ENCODE measurements at places on chromosomes 4 and X.

- peak; percentile 36 for DNase-seq
Observed at GRCh38 chrX:56813318-56813837, 84.3 kb downstream of the NBDY start.

DNA sequence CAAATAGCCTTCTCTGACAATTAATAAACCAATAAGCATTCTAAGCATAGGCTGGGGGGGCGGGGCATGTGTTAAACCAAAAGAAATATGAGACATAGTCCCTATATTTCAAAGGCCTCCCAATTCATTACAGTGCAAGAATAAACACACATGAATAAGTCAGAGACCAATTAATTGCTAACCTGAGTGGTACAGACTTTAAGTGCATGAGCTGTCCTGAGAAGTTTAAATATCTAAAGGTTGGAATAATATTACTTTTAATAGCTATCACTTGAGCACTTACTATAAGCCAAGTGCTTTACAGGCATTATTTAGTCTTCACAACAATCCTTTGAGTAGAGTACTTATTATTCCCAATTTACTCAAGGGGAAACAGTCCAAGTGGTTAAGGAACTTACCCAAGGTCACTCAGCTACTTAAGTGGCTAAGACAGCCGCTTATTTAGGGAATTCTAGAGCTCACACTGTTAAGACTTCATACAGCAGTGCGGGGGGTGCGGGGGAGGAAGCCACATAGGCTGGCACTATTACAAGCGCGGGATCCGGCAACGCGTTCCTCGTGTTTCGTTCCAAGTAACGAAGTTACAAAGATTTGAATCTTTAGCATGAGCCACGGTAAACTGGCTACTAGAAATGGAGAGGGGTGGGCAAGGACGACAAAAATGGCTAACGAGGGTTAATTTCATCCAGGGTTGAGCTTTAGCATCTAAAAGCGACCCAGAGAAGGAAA is 1.4 kb downstream of the THOC2 start:
- no peak for DNase-seq

- peak; percentile 84 for DNase-seq
Observed at GRCh38 chrX:2342874-2343273, 157.9 kb downstream of the DHRSX start.

- DNase-seq: peak; percentile 52
Observed at GRCh38 chr4:109026588-109026987, 263.7 kb upstream of the ETNPPL start.

DNA sequence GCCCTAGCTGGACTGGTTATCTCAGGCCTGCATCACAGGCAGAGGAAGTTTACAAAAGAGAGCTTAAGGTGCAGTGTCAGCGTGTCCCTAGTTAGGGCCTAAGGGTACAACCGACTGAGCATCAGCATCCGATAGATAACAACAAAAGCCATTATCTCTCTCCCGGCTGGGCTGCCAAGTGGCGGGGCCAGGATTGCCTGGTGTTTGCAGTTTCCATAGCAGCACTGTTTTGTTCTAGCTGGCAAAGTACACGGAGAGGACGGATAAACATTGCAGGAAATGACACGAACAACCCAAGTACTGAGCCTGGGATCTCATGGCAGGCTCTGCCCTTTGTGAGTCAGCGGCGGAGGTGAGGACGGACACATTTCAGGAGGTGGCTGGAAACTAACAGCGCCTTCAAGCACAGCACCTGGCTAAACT is 104.7 kb upstream of the NOCT start:
- DNase-seq: peak; percentile 47

DNA sequence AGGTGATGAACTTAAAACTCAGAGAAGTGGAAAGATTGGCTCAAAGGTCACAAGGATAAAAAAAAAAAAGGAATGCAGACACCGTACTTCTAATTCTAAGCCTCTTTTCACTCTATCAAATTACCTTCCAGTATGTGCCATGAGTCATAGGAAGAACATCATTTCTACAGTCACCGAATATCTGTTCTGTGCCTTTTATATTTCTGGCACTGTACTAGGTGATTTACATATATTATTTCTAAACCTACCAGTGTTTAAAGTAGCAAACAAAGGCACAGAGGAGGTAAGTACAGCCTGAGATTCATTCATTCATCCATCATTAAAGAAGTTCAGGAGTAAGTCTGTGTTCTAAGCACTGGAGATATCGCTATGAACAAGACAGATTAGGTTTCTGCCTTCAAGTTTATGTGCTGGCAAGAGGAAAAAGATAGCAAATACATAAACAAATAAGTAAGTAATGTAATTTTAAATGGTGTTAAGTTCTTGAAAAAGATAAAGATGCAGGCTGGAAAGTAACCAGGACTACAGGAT is 65.3 kb downstream of the PALLD start:
- no peak for DNase-seq

DNA sequence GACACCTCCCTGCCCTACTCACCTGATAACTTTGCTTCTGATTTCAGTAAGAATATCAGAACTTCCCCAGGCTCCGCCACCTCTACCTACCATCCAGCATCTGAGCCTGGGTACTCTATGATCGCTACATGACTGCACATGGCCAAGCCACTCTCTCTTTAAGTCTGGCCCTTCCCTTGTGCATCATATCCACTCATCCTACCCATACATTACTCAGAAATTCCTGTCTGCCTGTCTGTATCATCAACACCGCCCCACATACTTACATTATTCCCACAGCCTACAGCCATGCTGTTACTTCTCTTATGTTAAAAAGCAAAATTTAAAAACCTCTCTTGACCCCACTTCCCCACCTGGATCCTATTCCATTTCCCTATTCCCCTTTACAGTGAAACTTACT is 84.7 kb downstream of the SCD5 start:
- DNase-seq: no peak

GRCh38 chrX:19370061-19370460 is 26.3 kb downstream of the PDHA1 start:
- DNase-seq: no peak

- DNase-seq: no peak
Observed at GRCh38 chrX:112846187-112846586, 5.6 kb upstream of the AMOT start.

- DNase-seq: no peak
Observed at GRCh38 chr4:137735561-137736104, 203.3 kb upstream of the PCDH18 start.

DNA sequence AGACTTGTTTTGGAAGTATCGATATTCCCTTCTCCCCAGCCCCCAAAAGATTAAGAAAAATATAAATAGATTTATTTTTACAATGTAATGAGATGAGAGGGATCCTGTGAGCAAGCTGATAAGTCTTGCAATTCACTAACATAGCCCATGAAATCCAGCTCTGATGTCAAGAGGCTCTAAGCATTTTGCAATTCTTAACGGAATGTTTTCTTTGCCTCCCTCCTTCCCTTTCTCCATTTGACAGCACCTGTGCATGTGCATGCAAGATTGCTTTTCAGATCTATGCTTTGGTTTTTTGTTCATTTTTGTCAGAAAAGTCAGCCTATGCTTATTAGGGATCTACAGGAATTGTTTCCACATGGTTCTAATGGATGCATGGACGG is 169.9 kb downstream of the SLIT2 start:
- DNase-seq: no peak

GRCh38 chrX:21132686-21133393 is 241.4 kb upstream of the CNKSR2 start:
- no peak for DNase-seq

GRCh38 chr4:108937066-108937465 is 174.2 kb upstream of the ETNPPL start:
- no peak for DNase-seq

GRCh38 chr4:169005453-169006099 is 4.5 kb downstream of the CBR4 start:
- no peak for DNase-seq

DNA sequence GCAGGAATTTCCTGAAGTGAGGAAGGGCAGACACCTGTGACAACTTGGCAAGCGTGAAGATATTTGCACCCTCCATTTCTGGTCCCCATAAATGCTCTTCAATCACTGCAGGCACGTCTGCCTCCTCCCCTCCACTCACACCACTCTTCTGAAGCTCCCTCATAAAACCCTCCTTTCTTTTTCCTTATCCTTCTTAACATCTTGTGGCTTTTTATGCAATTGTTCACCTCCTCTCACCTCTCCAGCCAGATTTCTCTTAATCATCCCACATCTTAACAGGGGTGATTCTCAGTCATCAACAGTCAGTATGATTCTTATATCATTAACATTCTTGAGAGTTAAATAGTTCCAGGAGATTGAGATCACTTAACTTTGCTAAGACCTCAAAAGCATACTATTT is 277.4 kb downstream of the SPRY1 start:
- DNase-seq: no peak

DNA sequence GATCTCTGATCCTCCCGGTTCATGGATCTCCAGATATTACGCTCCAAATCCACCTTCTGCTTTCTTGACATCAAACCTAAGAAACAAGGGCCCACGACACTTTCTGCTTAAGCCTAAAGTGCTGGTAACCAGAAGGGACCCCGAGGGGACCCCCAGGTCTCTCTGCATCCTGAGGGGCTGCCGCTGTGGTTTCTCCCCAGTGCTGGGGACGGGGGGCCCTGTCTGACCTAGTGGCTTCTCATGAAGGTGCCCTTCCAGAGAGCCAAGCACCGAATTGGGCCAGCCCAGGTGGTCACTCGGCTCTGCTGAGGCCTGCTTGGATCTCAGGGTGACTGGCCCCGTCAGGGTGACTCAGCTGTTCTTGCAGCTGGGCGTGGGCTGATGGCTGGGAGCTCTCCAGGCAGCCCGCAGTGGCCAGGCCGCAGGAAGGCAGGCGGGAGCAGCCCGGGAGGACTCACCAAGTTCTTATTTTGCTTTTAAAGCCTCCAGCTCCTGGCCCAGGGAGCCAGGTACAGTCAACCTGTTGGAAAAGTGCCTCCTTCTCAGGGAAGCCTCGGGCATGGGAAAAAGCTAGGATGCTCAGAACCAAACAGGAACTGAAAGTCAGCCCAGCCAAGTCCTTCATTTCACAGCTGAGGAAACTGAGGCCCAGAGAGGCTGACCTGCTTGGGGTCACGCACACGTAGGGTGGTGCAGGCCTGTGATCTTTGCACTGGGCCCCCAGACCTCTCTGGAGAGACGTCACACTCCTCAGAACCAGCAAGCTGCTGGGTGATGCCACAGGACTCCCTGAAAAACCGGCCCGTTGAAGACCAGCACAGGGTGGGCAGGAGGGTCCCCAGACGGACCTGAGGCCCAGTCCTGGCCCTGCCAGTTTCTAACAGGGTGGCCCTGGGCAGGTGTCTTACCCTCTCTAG is 16.7 kb downstream of the BLOC1S4 start:
- peak; percentile 67 for DNase-seq

GRCh38 chr4:53994382-53995102 is 69.9 kb downstream of the CHIC2 start:
- DNase-seq: no peak

GRCh38 chrX:19190902-19191301 is 68.6 kb upstream of the ADGRG2 start:
- DNase-seq: no peak

GRCh38 chr4:88933414-88934160 is 123.4 kb downstream of the FAM13A start:
- no peak for DNase-seq

GRCh38 chrX:113033966-113034680 is 193.5 kb upstream of the AMOT start:
- DNase-seq: no peak

DNA sequence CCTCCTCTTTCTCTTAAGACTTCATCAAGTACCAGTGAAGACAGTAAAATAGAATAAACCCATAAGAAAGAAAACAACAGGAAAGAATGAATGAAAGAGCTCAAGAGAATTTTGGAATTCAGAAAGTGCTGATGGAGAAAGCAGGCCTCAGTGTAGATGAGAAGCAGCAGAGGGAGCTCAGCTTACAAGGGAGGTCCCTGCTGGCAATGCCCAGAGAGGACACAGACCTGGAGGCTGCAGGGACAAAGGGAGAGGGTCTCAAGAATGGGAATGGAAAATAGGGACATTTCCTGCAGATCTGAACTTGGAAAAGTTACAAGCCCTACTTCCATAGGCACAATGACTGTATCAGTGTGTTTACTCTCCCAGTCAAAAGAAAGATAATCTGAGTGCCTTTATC is 64.5 kb upstream of the MAGEA10 start:
- DNase-seq: no peak

- DNase-seq: no peak
Observed at GRCh38 chr4:98867648-98868047, 61.3 kb downstream of the EIF4E start.

DNA sequence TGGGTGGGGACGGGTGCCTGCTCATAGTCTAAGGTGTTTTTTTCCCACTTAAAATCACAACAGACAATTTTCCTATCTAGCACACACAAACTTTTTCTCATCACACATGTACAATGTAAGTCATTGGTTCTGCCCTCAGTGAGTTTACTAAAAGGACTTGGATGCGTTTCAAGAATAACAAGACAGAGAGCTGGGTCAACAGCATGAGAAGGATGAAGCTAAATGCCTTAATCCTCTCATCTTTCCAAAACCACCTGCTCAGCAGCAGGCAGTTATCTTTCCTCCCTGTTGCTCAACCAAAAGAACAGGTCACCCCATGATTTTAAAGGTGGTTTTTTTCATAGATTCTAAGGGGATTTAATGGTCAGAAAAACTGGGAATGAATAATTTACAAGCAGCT is 40.1 kb downstream of the OFD1 start:
- DNase-seq: no peak

DNA sequence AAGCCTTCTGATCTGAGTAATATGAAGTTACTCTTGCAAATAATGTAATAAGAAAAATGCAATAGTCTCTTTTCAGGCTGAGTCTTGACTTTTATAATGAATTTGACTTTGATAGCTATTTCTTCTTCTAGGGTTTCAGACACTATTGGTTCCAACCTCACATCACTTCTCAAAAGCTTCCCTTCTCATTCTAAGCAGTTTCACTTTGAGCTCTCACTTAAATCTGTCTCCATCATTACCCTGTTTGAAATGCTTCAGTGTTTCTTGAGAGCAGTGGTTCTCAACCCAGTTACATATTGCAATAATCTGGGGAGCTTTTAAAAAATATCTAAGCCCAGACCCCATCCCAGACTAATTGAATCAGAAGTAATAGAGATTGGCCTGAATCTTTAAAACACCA is 40.5 kb upstream of the BMP2K start:
- no peak for DNase-seq

GRCh38 chrX:51435101-51435500 is 61.3 kb downstream of the NUDT11 start:
- DNase-seq: no peak

DNA sequence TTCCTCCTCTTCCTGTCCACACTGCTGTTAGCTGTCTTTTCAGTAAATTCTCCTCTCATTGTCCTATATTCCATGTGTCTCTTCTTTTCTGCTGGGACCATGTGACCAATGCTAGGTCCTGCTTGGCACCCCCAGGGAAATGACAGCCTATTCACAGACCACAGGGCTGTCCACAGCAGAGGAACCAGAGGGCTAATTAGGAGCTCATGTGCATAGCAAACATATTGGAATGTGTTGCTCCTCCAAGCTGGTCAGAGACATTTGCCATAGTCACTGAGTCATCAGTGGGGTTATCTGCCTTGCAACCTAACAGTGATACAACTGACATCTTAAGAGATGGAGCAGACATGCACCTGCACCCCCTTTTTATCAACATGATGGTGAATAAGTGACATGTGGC is 67.9 kb upstream of the PUDP start:
- no peak for DNase-seq

GRCh38 chrX:71533516-71533850 is 579 bp downstream of the OGT start:
- DNase-seq: no peak

GRCh38 chr4:48509543-48509942 is 19.5 kb downstream of the ZAR1 start:
- no peak for DNase-seq

- DNase-seq: no peak
Observed at GRCh38 chrX:49704691-49705404, 9.1 kb upstream of the PAGE1 start.

- no peak for DNase-seq
Observed at GRCh38 chr4:5988086-5988845, 30.0 kb downstream of the C4orf50 start.

Measured in non-pigmented ciliary epithelial cell (primary cell).